ENCODE measurements at places on chromosomes 6 and 20.
A peak's percentile ranks its signal among the peaks of the same experiment; 100 is the strongest.

DNA sequence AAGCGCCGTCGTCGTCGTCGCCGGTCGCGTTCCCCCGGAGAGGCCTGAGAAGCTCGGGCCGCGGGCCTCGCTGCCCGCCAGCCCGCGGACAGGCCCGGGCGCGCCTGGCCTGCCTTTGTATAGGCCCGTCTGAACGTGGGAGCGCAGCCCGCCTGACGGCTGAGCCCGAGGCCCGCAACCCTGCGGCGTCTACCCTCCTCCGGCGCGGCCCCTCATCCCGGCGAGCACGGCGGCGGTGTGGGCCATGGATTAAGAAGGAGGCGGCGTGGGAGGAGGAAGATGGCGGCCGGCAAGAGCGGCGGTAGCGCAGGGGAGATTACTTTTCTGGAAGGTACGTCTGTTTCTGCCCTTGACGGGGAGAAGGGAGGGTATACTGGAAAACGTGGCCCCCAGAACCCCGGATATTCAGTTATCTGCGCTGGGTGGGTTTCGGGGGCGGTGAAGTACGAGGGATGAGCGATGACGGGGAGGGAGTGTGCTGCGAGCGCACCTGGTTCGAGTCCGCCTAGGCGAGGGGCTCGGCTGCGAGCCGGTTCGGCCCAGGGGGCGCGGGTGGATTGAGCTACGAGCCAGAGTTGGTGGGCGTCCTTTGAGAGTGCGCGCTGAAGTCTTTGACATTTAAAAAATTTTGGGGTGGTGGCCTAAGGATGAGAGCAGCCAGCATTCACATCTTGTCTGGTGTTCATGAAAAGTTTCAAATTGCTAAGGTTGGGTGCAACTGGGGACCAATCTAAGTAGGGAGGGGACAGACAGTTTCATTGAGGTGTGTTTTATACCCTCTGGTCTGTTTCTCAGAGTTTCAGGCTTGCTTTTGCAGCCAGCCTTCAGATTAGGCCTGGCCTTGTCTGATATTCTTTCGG lies 796 bp downstream of the SENP6 start:
- peak; percentile 27 for DNase-seq

GRCh38 chr6:41505122-41506049 lies 40.8 kb upstream of the FOXP4 start:
- DNase-seq: peak; percentile 81

GRCh38 chr6:163395122-163395830 lies 19.2 kb upstream of the QKI start:
- DNase-seq: no peak

DNA sequence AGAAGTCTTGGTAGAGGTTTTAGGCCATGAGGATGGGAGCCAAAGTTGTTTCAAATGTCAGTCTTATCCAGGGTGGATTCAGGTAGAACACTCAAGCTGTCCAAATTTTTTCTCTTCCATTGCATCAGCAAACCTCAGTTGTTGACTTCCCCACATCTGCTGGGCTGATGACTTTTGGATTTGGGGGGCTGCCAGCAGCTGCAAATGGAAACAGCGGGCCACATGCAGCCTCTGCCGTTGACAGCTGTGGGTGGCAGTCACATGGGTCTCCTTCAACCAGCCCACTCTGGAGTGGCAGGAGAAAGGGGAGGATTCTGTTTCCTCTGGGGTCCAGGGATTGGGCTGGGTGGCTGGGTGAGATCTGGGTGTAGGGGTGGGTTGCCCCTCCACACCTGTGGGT lies 5.8 kb upstream of the MLN start:
- no peak for DNase-seq

GRCh38 chr20:14696937-14697336 lies 359.5 kb upstream of the FLRT3 start:
- DNase-seq: no peak

DNA sequence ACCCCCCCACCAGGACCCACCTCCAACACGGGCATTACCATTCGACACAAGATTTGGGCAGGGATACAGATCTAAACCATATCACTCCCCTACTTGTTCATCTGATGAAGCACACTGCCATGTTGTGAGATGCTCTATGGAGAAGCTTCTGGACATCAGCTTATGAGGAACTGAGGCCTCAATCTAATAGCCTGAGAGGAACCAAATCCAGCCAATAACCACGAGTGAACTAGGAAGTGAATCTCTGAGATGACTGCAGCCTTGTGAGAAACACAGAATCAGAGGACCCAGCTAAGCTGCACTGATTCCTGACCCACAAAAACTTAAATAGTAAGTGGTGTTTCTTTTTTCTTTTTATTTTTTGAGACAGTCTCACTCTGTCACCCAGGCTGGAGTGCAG lies 21.6 kb upstream of the ZBTB2 start:
- DNase-seq: no peak

GRCh38 chr6:28696167-28696566 lies 170.5 kb downstream of the GPX5 start:
- DNase-seq: no peak

- DNase-seq: no peak
Measured at GRCh38 chr6:81747327-81747726, 5.2 kb downstream of the TENT5A start.

- DNase-seq: no peak
Measured at GRCh38 chr20:37657924-37658804, 35.7 kb upstream of the CTNNBL1 start.

GRCh38 chr6:130365166-130366106 lies at the start of gene TMEM200A:
TMEM200A (plus strand) TSS chr6:130366017; CDS start chr6:130440423, 74,406 bp downstream.
- DNase-seq: peak; percentile 40
